ENCODE measurements at places on chromosomes 1 and 21.

GRCh38 chr1:154896771-154897286 lies 26.7 kb upstream of the KCNN3 start:
- DNase-seq: no peak

- DNase-seq: no peak
These were observed 12.4 kb upstream of the PLXNA2 start for GRCh38 chr1:208256556-208256955.

DNA sequence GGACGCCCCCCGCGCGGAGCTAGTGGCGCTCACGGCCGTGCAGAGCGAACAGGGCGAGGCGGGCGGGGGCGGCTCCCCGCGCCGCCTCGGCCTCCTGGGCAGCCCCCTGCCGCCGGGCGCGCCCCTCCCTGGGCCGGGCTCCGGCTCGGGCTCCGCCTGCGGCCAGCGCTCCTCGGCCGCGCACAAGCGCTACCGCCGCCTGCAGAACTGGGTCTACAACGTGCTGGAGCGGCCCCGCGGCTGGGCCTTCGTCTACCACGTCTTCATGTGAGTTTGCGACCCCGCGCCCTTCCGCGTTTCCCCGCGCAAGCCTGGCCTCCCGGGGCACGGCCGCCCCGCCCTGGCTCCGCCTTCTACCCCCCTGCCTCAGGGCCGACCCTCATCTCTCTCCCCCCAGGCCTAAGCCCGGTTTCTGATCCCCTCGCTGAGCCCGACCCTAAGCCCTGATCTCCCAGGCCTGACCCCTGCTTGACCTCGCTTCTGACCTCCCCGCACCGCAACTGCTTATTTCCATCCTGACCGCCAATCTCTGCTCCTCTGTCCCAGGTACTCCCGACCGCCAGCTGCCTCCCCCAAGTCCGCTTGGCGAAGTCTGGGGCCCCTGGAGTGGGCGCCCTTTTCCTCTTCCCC lies 669 bp downstream of the KCNQ4 start:
- no peak for DNase-seq

GRCh38 chr1:3943806-3944577 lies 43.9 kb upstream of the C1orf174 start:
- DNase-seq: no peak

DNA sequence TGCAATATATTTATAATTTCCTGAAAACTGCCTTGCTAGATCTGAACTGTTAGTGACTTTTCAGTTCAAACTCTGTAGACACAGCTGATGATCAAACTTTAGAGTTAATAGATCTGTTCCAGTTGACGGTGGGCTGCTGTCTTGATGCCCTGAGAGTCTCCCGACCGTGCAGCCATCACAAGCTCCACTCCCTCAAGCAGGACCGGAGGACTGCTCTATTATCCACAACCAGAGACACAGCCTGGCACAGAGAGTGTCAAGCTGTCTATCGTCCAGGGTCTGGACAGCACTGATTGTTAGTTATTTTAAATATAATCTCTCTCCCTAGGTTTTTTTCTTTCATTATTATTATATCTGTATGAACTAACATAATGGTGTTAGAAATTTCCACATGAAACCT lies 8.0 kb downstream of the CHODL start:
- no peak for DNase-seq

- DNase-seq: no peak
These were observed 219.2 kb downstream of the RYR2 start for GRCh38 chr1:237261198-237261597.

DNA sequence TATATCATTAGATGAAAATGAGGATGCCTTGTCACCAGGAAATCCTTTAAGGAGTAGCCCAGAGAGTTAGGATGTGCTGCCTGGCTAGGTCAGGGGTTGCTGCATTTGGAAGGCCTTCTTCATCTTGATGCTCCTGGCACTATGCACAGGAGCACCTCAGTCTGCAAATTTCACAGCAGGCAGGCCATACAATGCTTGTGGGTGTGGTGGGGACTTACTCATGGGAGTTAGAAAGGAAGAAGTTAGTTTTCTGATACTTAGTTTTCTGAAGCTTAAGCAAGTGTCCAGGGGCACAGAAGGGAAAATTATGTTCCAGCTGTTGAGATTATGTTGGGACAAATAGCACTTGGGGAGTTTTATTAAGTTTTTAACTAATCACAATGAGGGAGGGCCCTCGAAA lies 11.4 kb downstream of the HLX start:
- DNase-seq: peak; percentile 8

- no peak for DNase-seq
These were observed 70.8 kb downstream of the SYT2 start for GRCh38 chr1:202639500-202639899.

DNA sequence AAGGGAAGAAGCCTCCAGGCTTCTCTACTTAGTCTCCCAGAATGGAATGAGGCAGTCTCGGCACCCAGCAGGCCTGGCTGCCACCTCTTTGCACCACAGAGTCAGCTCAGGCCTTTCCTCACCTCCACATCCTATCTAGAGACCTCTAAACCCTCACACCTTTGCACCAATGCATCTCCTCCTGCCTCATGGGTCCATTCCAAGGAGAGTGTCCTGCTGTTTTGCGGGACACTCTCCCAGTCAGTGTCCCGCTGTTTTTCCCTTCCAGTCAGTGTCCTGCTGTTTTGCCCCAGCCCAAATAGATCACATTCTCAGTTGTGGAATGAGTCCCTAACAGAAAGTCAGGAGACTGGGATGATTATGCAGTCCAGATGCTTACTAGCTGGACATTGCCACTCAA lies 185.6 kb upstream of the CAMK1G start:
- no peak for DNase-seq

DNA sequence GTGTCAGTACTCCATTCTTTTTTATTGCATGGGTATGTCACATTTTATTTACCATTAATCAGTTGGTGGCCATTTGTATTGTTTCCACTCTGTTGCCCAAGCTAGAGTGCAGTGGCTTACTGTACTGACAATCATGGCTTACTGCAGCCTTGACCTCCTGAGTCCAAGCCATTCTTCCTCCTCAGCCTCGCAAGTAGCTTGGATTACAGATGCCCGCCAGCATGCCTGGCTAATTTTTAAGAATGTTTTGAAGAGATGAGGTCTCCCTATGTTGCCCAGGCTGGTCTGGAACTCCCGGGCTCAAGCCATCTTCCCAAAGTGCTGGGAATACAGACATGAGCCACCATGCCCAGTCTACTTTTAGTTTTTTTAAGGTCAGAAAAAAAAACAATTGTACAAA lies 813 bp upstream of the SFT2D2 start:
- no peak for DNase-seq

DNA sequence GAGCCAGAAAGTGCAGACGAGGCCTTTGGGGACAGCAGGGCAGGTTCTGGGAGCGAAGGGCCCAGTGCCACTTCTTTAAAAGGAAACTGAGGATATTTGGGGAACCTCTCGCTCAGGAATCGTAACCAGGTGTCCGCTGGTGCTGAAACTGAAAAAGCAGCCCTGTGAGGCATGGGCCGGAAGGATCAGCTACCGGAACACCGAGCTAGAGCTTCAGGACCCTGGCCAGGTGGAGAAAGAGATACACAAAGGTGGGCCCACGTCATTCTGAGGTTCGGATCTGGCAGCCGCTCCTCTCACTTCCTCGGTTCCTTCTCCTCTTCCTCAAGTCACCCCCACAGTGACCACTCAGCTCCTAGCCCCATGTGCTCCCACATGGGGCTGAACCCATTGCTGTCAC lies 18.1 kb downstream of the MX2 start:
- DNase-seq: no peak

- DNase-seq: peak; percentile 69
These were observed 17.7 kb downstream of the TINAGL1 start for GRCh38 chr1:31593770-31594632.

DNA sequence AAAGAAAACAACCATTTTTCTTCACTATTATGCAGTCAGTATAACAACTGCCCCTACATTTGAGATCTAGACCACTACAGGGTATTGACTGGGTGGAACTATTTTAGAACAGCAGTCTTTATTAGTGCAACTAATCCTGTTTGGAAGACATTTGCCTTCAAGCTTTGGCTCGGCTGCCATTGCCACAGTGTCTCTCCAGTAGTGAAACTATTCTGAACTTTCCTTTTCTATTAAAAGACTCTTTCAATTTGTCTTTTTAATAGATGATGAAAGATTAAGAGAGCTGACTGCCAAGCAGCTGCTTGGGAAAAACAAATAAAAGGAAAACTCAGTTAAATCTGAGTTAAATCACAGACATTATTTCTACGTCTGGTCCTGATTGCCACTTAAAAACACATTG lies 49.3 kb downstream of the LPGAT1 start:
- DNase-seq: no peak

DNA sequence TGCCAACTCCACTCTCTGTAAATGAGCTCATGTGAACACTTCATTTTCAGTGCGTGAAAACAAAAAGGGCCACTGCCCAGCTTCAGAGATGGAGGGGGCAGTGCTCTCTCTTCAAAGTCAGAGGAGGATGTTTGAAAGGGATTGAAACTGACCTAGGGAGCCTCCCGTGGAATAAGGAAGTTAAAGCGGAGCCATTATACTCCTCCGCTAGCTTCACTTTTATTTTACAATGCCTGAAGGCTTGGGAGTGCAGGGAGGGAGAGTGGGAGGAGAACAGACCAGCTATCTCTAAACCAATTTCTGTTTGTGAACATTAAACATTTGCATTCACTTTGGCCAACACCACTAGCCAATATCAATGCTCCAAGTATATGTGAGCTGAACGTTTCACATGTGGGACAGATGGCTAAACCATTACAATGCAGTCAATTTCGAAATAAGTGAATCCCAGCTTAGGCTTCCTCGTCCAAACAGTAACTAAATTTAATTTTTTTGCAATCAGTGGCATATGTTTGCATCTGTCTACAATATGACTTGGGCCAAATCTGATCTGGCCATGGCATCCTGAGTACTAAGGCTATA lies 126.9 kb downstream of the ESRRG start:
- no peak for DNase-seq

DNA sequence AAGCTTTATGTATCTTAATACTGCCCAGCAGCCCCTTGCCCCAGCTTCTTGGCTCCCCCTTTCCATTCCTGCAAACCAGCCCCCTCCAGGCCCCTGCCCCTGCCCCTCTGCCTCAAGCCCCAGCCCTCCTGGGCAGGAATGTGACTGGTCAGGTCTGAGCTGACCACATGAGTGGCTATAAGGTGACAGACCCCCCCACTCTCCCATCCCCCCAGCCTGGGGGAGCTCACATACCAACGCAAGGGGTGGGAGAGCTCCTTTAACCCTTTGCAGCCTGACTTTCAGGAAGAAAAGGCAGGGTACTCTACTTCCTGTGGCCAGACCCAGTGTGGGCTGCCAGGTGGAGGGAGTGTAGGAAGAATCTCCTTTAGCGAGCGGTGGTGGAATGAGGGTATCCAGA lies 33.2 kb downstream of the AHDC1 start:
- no peak for DNase-seq

GRCh38 chr1:168714012-168714411 lies 15.0 kb downstream of the DPT start:
- no peak for DNase-seq

GRCh38 chr1:156499842-156500542 lies 583 bp downstream of the MEF2D start:
- DNase-seq: peak; percentile 81

- no peak for DNase-seq
These were observed 37.2 kb downstream of the SCCPDH start for GRCh38 chr1:246761396-246761795.

- DNase-seq: no peak
These were observed 251.0 kb downstream of the LRRIQ3 start for GRCh38 chr1:73947009-73947408.

- no peak for DNase-seq
These were observed 7.6 kb downstream of the AGPAT3 start for GRCh38 chr21:43872531-43873197.

- DNase-seq: peak; percentile 74
These were observed 51.0 kb downstream of the SMYD2 start for GRCh38 chr1:214331827-214332423.

DNA sequence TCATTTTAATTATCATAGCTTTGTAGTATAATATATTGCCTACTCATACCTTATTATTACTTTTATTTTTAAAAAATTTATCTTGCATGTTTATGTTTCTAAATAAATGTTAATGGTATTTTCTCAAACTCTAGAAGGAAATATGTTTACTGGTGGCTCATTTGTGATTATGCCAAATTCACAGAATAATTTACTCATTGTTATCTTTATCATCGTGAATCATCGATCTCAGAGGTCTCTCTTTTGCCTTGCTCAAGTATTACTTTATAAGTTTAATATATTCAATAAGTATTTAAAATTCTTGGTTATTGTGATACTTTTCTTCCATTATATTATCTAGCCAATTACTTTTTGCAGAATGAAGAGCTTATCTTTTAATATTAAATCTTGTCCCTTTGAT lies 836.7 kb upstream of the ADAMTS5 start:
- DNase-seq: no peak

DNA sequence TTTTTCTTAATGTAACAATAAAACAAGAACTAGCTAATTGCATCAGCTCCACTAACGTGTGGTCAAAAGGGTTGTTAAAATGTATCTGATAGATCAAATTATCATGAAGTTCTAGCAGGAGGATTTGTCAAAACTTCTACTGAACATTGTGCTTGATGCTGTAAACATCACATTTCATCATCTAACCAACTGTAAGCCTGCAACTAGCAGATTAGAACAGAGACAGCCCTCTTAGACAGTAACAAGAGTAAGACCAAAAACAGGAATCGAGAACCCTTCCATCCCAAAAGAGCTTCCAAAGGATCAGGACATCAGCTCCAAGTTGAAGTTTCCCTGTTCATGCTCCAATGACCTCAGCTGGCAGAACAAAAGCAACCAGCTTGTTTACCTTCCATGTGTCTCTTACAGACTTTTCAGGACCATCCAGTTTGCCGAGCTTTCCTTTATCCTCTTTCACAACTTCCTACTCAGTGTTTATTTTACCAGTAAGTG lies 44.6 kb downstream of the NIBAN1 start:
- no peak for DNase-seq

DNA sequence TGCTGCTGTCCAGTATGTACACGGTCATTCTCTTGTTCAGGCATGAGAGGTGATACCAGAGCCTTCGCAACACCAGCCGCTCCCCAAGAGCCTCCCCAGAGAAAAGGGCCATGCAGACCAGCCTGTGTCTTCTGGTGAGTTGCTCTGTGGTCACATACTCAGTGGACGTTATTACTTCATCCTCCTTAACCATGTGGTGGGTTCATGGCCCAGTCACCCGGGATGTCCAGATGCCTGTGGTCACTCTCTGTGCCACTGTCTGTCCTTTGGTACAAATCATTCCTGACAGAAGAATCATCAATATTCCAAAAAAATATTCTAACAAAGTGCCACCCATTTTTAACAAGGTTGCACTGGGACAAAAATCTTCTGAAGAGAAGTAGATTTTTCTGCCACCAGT lies 8.8 kb upstream of the ZNF124 start:
- no peak for DNase-seq

- no peak for DNase-seq
These were observed 19.4 kb downstream of the MX1 start for GRCh38 chr21:41445465-41445862.

DNA sequence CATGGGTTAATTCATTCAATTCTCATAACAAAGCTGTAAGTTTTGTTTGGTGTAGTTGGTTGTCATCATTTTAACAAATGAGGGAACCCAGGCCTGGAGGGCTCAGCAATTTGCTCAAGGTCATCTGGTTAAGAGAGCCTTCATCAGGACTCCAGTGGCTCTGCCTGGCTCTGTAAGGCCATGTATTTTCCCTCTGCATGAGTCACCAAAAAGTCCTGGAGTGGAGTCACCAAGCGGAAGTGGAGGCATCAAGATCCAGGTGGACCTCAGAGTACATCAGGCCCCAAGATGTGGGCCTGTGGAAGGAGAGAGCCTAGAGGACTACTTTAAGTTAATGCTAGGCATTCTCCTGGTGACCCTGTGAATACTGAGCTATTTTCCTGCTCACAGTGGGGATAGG lies 30.0 kb upstream of the RBM15 start:
- DNase-seq: no peak
